ENCODE measurements at places on chromosomes 13 and 19.
A peak's percentile ranks its signal among the peaks of the same experiment; 100 is the strongest.

DNA sequence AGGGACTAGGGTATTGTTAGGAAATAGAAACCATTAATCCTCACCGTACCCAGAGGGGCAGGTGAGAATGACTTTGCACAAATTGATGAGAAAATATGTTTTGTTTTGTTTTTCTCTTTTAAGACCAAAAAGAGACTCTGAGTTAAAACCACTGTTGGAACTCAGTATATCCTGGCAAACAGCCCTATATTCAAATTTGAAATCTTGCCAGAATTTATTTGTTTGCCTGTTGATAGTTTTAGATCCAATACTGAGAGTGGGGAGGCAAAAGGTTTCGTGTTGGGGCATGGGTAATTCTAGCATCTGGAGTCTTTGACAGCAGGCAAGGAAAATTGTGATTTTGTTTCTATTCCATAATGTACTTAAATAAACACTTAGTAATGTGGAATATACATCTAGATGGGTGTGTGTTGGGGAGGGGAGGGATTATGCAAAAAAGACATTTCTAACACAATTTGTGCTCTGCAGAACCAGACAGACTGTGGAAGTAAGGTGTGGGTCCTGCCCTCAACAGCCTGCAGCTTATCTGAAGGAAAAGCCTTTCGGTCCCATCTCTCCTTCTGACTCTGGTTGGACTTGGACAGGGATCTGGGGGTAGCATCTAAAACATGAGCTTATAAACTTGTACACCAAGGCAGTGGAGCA, 190.7 kb downstream of the OXGR1 start:
- no peak for DNase-seq

- DNase-seq, result no peak
Observed at GRCh38 chr19:48625891-48626327, 6.6 kb downstream of the SPHK2 start.

GRCh38 chr13:109744512-109745051, 41.8 kb downstream of the IRS2 start:
- no peak for DNase-seq

DNA sequence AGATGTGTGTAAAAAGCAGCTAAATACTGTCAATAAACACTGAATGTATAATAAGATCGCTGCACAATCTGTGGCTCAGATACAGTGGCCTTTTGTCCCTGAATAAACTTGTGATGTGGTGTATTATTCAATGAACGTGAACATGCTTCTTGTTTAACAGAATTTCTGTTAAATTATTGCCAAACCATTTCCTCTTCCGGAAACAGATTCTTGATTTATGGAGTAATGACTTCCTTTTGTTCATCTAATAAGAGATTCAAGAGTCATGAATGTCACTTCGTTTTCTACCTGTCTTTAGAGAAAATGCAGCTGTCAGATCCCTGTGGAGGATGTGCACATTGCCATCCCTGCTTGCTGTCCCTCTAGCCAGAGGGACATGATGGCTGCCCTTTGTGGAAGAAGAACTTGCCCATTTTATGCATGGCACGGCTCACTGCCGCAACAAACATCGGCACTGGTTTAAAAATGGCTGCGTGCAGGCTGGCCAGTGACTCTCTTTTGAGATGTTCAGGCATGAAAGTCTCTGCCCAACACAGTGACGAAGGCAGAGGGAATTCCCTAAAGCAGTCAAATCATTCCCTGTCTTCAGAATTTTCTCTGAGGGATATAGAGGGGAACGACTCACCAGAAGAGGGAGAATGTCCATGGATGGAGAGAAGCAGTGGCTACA, 3.1 kb upstream of the TNFSF13B start:
- no peak for DNase-seq

DNA sequence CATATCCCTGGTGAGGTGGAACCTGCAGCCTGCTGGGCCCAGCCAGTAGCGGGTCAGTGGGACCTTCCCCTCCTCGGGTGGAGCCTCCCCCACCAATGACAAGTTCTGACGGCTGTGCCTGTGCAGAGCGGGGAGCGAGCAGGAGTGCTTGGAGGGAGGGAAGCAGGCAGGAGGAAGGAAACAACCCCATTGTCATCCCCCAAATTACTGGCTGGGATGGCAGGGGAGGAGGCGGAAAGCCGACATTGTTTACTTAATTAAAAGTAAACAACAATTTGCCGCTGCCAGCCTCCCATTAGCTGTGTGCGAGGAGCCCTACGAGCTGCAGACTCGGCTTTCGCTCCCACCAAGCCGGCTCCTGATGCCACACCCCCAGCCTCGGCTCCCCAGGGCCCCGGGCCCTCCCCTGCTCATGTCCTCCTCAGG, 45.5 kb downstream of the LYL1 start:
- DNase-seq, result no peak

- no peak for DNase-seq
Observed at GRCh38 chr19:33811736-33812387, 15.2 kb downstream of the KCTD15 start.

GRCh38 chr13:83940742-83941141, 58.5 kb upstream of the SLITRK1 start:
- no peak for DNase-seq

DNA sequence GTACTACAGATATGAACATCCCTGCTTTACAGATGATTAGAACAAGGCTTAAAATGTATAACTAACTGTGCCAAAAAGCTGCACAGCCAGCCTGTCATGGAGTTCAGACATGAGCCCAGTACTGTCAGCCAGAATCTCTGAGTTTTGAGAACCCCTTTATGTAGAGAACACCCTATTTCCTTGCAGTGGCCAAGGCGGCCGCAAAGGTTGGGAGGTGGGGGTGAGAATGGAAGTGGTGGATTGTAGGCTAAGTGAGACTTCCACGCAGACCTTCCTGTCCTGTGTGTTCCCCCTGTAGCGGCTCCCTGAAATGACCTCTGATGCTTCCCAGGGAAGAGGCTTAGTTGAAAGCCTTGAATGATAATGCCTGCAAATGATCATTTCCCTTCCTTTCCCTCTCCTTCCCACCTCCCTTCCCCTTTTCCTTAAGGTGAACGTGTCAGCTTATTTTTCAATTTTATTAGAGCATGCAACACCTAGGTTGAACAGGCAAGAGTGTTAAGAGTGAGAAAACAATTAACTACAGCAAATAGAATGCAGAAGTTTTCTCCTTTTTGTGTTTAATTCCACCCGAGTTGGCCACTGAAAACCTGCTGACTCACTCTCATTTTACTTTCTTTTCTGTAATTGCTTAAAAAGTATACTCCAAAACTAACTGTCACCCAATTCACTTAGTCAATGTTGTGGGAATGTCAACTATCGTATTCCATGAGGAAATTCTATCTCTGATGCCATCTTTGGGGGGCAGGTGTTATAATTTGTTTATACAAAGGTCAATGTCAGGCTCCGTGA, 167.0 kb upstream of the EDNRB start:
- DNase-seq, result no peak

DNA sequence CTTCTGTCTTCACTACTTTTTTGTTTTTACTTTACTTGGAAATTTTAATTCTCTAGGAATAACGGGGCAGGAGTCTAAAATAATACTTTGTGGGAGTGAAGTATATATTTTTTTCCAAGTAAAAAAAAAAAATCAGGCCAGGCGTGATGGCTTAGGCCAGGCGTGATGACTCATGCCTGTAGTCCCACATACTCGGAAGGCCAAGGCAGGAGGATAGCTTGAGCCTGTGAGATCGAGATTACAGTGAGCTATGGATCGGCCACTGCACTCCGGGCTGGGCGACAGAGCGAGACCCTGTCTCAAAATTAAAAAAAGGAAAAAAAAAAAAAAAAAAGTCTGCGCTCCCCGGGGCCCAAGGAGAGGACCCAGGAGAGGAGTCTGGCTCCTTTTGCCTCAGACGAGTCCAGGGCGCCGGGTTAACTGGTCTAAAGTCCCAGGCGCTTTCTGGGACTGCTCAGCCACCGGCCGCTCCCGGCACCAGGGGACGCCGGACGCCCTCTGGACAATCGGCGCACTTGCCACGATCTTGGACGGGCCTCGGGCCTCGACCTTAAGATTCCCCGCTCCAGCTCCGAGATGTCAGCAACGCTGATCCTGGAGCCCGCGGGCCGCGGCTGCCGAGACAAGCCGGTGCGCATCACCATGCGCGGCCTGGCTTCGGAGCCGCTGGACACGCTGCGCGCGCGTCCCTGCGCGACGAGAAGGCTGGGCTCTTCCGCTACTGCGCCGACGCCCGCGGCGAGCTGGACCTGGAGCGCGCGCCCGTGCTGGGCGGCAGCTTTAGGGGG, 2.7 kb upstream of the ZFP82 start:
- no peak for DNase-seq

DNA sequence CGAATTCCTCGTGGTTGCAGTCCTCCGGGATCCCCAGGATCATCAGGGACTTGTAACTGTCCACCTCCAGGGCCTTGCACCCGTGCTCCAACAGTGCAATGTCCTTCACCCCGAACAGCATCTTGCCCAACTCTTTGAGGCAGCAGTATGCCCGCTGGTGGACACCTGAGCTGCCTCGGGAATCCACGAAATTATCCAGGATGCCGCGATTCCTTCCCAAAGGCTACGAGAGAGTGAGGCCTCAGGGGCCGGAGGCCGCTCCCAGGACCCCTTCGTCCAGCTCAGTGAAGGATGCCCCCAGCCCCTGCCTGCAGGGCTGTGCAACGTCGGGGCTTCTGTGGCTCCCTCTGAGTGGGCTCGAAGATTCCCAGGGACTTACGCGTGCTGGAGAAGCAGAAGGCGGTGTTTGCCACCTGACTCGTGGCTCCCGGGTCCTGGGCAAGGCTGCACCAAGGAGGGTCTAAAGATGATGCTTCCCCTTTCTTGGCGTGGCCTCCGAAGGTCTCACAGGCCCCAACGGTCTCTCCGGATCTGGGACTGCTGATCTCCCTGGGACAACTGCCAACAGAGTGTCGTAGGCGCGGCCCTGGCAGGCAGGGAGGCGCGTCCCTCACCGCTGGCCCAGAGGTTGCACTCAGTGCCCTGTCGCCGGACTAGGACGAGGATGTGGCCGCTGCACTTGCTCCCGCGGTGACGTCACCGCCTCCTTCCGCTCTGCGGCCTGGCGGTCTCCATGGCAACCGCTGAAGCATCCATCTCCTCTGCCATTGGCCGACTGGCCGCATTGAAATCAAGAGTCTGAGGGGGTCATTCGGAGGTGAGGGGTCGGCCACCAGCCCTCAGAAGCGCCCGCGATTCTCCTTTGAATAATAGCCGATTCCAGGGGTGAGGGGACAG, at the start of gene PNMA8C:
Gene PNMA8C (minus strand): TSS at position 698 of the 897 bp plus-strand sequence. CDS start 577 bp downstream, at position 121.
- DNase-seq, result peak; percentile 49

DNA sequence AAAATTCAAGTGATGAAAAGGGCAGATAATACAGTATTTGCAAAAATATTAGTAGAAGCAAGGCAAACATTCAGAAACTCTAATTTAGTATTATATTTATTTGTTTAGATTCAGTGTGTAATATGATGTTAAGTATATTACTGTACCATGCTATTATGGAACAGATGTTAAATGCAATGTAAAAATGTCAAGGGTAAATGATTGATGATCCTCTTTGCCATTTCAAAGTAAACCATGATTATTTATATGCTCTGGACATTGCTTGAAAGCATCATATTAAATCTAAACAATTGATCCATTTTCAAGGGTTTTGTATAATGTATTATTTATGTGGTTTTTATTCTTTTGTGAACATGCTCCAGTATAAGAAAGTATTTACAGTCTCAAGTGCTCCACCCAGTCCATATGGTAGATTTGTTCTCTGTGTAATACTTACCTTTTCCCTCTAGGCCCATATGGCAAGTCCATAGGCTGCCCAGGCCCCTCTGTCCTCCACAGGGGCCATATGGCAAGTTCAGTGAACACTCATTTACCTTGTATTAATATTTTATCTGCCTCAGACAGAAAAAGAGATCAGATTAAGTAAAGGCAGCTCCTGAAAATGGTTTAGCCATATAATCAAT, 353.5 kb downstream of the DACH1 start:
- DNase-seq, result no peak

DNA sequence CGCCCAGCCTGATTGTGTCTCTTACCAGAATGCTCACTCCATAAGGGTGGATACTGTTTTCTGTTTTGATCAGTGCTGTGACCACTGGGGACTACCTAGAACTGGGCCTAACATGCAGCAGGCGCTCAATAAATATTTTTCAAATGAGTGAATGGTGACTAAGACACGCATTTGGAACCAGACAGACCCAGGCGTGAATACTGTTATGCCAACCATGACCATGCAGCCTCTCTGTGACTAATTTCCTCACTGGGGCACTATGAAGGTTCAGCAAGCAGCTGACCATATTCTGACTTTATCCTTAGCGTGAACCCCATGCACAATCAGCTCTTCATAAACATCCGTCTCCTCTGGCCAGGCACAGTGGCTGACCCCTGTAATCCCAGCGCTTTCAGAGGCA, 13.0 kb upstream of the SPC24 start:
- DNase-seq, result no peak

DNA sequence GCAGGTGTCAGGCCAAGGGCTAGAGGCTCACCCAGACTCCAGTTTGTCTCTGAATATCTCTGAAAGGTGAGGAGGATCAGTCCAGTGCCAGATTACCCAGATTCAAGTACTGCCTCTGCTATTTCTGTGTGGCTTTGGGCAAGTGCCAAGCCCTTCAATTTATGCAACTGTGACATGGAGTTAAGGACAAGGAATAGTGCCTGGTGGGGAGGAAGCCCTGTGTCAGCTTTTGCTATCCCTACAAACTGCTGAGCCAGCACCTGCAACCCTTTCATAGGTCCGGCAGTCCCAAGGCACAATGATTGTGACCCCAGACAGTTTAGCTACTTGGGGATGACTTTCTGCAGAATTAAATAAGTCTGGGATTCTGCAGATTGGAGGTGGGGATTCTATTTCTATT, 123.0 kb downstream of the KL start:
- no peak for DNase-seq

- no peak for DNase-seq
Observed at GRCh38 chr19:9148697-9149096, 8.5 kb downstream of the ZNF317 start.

DNA sequence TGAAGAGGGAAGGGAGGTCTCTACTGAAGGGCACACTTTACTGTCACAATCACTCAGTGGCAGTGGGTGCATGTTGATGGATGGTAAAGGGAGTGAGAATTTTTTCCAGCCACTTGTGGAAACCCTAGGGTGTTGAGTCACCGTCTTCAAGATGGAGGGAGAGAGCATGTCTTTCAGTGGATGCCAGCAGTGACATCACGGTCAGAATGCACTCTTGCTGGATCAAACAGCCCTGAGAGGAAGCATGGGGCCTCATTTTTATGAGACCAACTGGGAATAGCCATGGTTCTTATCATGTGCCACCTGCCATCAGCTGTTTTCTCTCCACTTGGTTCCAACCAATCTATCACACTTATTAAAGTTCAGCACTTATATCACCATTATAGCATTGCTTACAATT, 182.5 kb downstream of the KCNRG start:
- DNase-seq, result no peak

DNA sequence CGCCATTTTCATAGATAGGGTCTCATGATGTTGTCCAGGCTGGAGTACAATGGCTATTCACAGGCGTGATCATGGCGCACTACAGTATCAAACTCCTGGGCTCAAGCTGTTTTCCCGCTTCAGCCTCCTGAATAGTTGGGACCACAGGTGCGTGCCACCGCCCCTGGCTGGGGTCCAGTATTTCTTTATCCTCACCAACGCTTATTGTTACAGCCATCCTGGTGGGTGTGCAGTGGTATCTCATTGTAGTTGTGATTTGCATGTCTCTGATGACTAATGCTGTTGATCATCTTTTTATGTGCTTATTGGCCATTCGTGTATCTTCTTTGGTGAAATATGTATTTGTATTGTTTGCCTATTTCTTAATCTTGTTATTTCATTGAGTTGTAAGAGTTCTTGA, 49.0 kb downstream of the SIPA1L3 start:
- DNase-seq, result no peak
